Astrocyte of the spinal cord (primary cell): ENCODE measurements at places on chromosomes 11 and 22.

GRCh38 chr11:92390783-92391182 lies 166.2 kb downstream of the FAT3 start:
- no peak for DNase-seq

DNA sequence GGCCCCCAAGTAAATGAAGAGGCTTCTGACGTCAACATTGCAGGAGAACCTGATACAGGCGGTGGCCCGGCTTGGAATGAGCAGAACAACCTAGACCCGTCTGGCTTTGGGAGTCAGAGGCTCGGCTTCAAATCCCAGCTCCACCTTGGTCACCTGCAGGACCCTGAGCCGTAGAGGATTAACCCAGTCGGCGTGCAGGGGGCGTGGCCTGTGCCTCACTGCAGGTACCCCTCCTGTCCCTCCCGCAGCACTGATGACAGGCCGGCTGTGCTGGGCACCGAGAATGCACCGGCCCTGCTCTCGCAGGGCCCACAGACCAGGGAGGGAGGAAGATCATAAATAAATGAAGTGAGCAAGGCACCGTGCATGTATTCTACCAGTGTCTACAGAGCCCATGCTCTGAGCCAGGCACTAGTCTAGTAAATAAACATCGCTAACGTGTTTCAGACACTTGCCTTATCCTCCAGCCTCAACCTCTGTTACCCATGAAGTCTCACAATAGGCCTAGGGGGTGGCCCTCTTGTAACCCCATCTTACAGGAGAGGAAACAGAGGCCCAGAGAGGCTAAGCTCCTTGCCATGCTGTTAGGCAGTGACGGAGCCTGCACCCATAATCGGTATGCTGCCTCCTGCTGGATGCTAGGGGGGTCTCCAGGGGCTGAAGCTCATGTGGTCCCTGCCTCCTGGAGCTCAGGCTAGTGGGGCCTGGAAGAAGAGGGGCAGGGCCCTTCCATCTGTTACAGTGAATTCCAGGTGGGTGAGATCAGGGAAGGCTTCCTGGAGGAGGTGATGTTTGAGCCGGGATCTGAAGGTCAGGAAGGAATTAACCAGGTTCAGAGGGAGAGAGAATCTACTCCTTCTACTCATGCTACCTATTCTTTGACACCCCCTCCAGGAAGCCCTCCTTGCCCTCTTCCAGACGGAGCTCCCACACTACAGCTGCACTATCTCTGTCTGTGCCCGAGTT lies 53.4 kb downstream of the RTL6 start:
- no peak for DNase-seq

- peak; percentile 68 for DNase-seq
Observed at GRCh38 chr11:122690801-122691548, 35.5 kb downstream of the UBASH3B start.

DNA sequence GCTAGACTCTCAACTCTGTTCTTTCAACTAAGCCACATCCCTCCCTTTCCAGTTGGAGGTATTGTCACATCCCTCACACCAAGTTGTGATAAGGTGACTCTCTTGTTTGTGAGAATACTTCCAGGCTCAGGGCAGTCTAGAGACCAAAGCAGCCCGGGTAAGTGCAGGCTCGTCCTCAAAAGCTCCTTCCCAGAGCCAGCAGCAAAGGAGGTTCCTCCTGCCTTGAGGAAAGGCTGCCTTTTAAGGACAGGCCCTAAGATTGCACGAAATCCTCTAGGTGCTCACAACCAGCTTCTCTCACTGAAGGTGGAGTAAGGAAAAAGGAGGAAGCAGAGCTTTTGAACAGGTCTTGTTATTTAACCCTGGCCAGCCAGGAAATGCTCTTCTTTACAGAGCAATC lies 53.4 kb downstream of the SMCO4 start:
- no peak for DNase-seq

DNA sequence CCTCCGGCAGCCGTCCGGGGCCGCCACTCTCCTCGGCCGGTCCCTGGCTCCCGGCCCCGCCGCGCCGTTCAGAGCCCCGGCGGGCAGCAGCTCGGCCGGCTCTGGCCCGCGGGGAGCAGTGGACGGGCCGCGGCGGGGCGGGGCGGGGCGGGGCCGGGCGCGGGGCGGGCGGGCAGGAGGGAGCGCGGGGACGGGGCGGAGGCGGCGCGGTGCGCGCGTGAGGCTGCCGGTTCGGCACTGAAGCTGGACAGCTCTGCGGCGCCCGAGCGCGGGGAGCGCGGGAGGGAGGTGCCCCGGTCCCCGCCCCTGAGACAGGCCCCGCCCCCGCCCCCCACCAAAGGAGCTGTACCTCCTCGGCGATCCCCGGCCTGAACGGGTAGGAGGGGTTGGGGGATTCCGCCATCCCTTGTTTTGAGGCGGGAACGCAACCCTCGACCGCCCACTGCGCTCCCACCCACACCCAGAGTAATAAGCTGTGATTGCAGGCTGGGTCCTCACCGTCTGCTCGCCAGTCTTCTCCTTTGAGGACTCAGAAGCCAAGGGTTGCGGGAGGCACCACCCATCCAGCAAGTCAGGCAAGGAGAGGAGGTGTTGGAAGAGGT lies at the start of gene DRD2:
TSS of gene DRD2 (minus strand) at position 239 of the 602 bp plus-strand sequence. CDS start 50,747 bp downstream, outside the sequence.
- no peak for DNase-seq
